HCT116 (cell line): ENCODE measurements at places on chromosomes 16 and 17.

- no peak for DNase-seq
These were observed 40.0 kb downstream of the MRM1 start for GRCh38 chr17:36641331-36641876.

DNA sequence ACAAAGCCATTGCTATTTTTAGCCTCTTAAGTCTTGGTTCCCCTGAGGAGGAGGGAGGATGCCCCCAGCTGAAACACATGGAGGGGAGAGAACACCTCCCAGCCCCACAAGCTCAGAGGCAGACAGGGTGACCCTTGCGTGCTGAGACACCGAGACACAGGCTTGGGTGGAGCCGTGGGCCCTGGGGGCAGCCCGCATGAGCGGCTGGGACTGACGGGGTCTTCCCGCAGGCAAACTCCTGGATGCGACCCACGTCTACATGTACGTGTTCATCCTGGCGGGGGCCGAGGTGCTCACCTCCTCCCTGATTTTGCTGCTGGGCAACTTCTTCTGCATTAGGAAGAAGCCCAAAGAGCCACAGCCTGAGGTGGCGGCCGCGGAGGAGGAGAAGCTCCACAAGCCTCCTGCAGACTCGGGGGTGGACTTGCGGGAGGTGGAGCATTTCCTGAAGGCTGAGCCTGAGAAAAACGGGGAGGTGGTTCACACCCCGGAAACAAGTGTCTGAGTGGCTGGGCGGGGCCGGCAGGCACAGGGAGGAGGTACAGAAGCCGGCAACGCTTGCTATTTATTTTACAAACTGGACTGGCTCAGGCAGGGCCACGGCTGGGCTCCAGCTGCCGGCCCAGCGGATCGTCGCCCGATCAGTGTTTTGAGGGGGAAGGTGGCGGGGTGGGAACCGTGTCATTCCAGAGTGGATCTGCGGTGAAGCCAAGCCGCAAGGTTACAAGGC lies 9.8 kb downstream of the SLC16A3 start:
- DNase-seq: no peak

GRCh38 chr16:70658921-70659320 lies 12.6 kb downstream of the IL34 start:
- DNase-seq: no peak

DNA sequence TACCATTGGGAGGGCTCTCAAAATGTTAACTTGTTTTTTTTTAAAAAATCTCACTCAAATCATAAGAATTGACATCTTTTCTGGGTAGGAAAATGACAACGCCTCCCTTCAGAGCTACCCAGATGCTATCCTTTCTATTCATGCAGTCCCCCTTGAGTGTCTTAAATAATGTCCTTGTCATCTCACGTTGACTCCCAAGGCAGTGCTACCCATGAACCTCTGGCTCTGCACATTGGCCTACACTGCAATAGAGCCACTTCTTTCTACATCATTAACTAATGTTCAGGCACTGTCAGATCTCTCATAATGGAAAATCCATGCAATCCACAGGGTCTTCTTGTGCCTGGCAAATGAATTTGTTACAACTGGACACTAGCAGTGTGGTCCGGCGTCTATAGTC lies 569.8 kb upstream of the ZFHX3 start:
- no peak for DNase-seq

GRCh38 chr17:59377410-59377809 lies 46.0 kb downstream of the YPEL2 start:
- no peak for DNase-seq

DNA sequence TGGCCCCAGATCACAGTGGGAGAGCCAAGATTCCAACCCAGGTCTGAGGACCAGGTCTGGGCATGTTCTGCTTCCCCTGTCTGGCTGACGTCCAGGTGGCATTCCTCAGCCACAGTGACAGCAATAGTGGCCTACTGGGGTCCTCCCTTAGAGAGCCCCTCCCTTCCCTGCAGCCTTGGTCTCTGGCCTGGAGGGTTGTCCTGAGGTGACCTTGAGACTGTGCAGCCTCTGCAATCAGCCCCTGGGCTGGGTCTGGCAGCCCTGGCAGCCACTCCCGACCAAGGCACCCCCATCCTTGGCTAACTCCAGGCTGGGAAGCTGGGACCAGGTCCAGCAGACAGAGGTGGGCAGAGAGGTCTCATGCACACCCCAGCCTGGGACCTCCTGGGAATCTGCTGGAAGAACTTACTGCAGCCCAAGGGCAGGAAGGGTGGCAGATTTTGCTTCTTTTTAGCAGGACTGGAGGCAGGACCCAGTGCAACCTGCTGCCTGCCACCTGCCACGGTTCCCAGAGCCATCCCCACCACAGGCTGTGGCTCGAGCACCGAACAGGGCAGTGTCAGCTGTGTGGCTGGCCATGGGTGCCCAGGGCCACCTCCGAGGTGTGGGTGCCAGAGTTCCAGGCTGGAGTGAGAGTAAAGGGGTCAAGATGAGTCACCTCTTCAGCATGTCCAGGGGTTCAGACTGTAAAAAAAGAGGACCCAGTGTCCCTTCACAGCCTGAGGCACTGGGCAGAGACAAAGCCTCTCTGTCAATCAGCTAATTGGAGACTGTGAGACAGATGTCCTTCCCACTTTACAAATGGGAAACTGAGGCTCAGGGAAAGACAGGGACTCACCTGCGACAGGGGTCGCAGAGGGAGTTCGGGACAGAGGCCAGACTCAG lies 12.6 kb downstream of the GRB7 start:
- no peak for DNase-seq

GRCh38 chr17:83170571-83171260 lies 91.3 kb downstream of the METRNL start:
- DNase-seq: no peak

- DNase-seq: no peak
These were observed 1.6 kb upstream of the SEZ6 start for GRCh38 chr17:29007456-29007855.

GRCh38 chr16:75703306-75703705 lies 2.0 kb upstream of the DUXB start:
- no peak for DNase-seq

- no peak for DNase-seq
These were observed 18.2 kb downstream of the DNAH17 start for GRCh38 chr17:78558989-78559388.

- DNase-seq: no peak
These were observed 169.3 kb upstream of the AXIN2 start for GRCh38 chr17:65730711-65731169.

- no peak for DNase-seq
These were observed 35.0 kb downstream of the SNX29 start for GRCh38 chr16:12011565-12011964.

DNA sequence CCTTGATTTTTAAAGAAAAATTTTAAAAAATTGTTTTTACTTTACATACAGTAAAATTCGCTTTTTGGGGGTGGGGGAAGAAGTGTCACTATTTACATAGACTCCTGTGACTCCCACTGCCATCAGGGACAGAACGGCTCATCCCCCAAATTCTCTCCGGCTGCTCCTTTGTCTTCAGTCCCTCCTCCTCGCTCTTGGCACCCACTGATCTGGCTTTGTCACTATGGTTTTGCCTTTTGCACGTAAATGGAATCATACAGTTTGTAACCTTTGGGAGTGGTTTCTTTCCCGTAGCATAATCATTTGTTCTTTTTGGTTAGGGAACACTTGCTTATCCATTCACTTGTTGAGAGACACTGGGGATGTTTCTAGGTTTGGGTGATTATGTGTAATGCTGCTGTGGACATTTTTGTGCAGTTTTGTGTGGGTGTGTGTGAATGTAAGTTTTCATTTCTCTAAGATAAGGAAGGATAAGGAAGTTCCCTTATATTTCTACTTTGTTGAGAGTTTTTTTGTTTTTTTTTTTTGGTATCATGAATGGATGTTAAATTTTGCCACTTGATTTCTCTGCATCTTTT lies 27.4 kb downstream of the RAB11FIP4 start:
- no peak for DNase-seq

GRCh38 chr16:89018282-89019158 lies 41.5 kb upstream of the CBFA2T3 start:
- DNase-seq: no peak
